NT2/D1 (cell line): ENCODE measurements at places on chromosomes 6 and 20.

DNA sequence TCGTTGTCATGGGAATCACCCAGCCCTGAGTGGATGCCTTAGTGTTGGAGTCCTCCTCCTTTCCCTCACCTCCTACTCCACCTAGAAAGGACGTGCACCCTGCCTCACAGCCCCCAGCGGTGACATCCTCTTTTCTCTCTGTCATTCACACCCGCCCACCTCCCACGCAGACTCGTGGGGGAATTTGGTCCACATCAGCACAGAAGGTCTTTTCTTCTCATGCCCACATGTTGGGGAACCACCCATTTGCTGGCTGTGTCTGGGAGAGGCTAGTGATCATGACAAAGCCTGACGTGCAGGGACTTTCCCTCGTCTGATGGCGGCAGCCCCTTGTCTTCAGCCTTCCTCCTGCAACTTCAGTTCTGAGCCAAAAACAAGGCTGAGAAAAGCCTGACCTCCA is 96.0 kb upstream of the CNKSR3 start:
- DNase-seq, result no peak

DNA sequence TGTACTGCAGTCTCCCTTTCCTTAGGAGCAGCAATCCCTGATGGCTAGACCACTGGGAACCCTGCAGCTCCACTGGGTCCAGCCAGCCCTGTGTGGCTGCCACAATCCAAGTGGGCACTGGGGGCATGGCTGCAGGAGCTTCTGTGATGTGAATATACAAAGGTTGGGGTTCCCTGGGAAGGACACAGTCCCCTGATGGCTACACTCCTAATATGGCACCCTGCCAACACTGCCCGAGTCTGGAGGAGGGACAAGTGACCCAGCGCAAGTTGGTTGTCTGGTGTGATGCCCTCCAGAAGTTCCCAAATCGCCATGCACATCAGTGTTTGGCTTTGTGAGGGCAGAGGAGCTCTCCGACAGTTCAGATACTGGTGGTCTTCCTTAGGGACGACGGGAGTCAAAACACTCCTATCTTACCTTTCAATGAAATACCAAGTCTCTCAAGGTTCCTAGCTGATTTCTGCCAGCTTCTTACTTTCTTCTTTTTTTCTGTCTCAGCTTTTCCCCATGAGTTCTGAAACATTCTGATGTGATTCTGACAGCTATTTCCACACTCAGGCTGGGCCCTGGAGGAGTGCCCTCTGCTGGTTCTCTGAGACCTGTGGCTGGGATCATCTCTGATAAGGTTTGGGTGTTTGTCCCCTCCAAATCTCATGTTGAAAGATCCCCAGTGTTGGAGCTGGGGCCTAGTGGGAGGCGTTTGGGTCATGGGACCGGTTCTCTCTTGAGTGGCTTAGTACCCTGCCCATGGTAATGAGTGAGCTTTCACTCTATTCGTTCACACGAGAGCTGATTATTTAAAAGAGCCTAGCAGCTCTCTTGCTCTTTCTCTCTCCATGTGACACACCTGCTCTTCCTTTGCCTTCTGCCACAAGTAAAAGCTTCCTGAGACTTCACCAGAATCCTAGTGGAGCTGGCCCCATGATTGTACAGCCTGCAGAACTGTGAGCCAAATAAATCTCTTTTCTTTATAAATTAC is 15.5 kb upstream of the ZFP57 start:
- DNase-seq, result no peak

GRCh38 chr20:1535420-1536175 is 21.9 kb downstream of the SIRPD start:
- DNase-seq, result no peak

DNA sequence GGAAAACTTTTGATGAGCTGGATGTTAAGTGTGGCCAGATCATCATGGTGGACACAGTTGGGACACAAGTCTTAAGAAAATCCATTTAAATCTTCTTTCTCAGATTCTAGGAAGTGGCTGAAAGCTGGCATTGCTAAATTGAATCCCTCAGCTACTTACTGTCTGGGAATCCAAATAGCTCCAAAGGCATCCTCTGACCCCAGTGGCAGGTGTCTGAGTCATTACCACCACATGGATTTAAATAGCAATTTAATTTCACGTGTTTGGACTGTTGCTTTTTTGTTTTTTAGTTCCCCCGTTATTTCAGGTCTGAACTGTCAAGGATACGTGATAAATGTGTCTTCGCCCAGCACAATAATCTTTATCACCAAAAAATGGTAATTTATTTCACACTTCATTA is 33.2 kb upstream of the HDGFL1 start:
- no peak for DNase-seq

- DNase-seq, result no peak
These were observed 193.8 kb downstream of the PLCB4 start for GRCh38 chr20:9262653-9263194.

DNA sequence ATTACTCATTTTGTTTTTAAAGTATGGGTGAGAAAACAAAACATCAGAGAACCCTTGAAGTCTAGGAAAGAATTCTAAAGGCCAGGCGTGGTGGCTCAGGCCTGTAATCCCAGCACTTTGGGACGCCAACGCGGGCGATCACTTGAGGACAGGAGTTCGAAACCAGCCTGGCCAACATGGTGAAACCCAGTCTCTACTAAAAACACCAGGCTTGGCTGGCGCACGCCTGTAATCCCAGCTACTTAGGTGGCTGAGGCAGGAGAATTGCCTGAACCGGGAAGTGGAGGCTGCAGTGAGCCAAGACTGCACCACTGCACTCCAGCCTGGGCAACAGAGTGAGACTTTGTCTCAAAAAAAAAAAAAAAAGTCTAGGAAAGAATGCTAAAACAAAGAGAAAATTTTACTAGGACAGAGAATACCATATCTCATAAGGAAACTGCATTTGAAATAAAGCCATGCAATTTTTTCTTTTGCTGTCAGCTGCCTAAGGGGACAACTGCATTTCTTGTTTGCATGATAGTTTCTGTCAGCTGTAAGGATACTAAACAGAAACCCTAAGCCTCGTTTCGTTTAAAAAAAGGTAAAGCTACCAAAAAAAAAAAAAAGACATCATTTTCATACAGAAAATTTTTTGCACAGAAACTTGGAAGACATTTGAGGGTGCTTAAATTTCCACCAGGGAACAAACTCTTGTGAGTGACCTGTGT is 32.1 kb downstream of the SMLR1 start:
- DNase-seq, result no peak

DNA sequence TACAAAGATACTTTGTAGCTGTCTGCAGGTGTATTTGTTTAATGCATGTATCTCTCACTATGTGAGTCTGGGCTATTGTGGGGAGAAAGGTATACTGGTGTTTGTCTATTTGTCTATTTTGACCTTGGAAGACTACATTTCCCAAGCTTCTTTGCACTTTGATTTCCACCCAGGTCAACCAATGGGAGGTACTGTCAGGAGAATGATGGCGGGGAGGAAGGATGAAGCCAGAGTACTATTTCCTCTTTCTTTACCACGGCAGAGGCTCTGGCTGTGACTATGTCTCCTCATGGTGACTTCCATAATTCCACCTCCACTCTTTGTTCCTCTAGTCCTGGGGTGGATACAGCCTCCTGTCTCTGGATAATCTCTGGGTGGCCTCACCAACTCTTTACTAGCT is 23.1 kb downstream of the LBP start:
- no peak for DNase-seq

GRCh38 chr6:148649454-148649963 is 97.3 kb upstream of the UST start:
- no peak for DNase-seq

DNA sequence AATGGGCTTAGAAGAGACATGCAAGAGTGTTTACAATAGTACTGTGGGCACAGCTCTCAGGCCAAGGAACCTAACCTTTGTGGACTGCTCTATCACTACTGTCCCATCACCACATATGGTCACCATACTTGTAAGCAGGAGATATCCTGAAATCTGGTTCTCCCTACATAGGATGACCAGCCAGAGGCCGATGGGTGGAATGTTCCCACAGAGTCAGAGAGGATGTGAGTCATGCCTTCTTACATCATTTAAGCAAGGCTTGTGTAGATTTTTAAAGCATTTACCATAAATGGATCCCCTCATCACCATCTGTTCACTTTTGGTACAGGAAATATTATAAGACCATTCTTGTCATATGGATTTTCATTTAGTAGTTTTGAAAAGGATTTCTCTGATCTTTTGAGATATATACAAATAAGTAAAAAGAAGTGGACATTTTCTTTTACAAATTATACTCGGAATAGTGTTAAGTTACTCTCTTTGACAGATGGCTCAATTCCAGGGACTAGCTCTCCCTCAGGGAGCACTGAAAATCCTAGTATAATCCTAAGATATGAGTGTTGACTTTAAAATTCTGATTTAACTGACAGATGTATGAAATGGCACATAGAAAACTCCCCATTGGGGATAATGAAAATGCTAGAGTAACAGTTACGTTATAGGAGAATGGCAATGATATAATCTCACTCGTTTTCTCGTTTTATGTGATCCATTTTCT is 6.6 kb downstream of the HTR1B start:
- no peak for DNase-seq

- no peak for DNase-seq
These were observed 83.0 kb downstream of the ZHX3 start for GRCh38 chr20:41234546-41234945.

DNA sequence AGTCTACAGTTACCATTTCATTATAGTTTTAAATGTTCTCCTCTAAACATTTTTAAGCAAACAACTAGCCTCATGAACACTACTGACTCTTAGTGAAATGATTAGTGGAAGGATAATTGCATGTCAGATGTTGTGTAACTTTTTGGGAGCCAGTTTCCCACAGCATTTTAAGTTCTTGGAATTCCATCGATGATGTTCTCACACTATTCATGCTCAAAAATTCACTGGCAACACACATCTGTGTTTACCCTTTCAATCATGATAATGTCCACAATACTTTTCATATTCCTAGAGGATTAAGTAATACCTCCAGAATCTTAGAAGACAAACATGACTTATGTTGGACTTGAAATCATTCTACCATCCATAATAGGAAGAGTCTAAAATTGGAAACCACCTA is 678.1 kb upstream of the ID4 start:
- no peak for DNase-seq

- DNase-seq, result no peak
These were observed 12.8 kb downstream of the ESF1 start for GRCh38 chr20:13771853-13772453.

DNA sequence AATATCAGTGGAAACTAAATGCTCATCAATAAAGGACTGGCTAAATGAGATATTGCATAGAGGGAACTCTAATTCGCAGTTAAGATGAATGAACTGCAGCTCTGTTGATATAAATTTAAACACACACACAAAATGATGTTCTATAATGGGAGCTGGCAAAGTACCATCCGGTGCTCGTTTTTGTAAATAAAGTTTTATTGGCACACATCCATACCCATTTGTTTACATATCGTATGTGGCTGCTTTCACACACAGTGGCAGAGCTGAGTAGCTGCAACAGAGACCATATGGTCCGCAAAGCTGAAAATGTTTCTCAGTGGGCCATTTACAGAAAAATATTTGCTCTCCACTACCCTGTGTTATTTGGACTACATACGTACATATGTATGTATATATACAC is 120.7 kb downstream of the EDN3 start:
- DNase-seq, result no peak

DNA sequence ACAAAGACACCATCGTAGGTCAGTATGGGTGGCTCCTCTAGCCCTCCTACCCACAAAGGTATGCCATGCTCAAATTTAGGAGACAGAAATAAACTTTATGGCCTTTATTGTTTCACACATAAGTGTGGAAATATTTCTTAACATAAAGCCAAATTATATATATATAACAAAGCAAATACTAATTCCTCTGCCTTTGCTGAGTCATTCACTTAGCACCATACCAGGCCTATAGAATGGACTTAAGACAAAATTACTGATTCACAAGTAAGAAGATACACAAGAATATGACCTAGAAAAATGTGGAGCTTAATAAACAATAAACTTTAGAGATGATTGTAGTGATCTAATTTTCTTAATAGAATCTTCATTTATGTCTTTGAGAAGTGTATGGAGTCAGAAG is 5.2 kb downstream of the FRK start:
- no peak for DNase-seq

DNA sequence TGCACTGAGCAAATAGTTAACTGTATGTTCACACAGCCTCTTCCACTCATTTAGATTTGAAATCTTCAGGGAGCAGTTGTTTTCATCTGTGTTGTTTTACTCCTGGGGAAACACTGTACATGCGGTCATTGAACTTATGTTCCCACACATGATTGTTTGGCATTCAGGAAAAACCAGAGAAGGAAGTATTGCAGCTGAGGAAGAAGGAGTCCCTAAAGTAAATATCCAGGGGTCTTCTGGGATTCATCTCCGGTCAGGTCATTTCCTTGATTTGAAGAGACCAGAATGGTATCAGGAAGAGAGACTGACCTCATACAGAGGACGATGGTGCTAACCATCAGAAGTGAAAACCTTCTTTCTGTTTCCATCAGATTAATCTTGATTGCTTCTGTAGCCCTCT is 52.5 kb downstream of the DCBLD1 start:
- no peak for DNase-seq
